Memory B cell (primary cell): ENCODE measurements at places on chromosomes 4 and X.

DNA sequence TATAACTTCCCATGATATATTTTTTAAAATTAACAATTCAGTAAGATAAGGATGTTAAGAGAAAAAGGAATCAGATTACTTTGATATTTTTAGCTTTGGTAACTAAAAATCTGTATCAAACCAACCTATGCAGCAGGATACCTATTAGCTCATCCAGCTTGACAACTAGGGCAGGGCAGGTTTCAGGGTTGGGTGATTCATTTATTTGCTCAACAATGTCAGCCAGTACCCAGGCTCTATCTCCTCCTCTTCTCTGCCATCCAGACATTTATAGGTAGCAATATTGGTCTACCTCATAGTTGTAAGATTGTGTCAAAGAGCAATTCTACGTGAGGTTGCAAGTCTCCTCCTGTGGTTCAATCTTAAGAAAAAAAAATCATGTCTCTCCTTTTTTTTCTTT lies 421.9 kb downstream of the ANKRD50 start:
- H3K27ac ChIP-seq: no peak overlapping the region
- no peaks in the 10 kb centered on the region for H3K36me3 ChIP-seq
- H3K4me3 ChIP-seq: no peak overlapping the region
- no peak for DNase-seq
- H3K4me1 ChIP-seq: no peaks in the 10 kb centered on the region

- H3K4me3 ChIP-seq: no peak overlapping the region
- no peak overlapping the region for H3K27ac ChIP-seq
- H3K36me3 ChIP-seq: no peaks in the 10 kb centered on the region
These were observed 108.1 kb downstream of the ATG4A start for GRCh38 chrX:108199691-108200090.

DNA sequence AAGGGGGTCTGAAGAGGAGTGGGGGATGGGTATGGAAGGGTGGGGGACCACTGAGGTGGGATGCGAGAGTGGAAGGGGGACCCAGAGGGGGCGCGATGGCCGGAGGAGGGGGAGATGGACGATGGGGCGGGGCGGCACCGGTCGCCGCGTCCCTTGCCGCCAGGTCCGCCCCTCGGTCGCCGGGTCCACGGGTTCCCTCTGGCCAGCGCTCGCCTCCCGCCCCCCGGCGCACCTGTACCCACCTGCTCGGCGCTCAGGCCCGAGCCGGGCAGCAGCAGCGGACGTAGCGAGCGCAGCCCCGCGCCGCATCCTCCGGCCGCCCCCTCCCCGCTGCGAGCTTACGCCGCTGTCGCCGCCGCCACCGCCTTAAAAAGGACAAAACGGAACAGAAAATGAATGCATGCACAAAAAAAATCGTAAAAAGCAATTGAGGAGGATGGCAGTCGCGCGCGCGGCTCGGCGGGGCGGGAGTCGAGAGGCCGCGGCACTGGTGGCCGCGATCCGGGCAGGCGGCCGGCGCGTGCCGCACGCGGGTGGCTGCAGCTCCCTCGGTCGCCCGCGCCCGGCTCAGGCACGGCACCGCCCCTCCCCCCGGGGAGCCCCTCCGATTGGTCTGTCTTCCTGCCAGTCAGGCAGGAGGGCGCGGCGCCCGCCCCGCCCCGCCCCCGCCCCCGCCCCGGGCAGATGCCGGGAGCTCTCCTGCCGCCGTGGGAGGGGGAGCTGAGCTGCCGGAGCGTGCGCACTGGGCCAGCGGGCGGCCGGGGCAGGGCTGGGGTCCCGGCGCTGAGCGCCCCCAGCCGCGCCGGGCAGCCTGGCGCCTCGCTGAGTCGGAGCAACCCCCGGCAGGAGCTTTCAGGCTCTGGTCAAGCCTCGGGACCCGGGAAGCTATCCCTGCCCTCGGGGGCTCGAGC lies at the start of gene JAKMIP1:
Gene JAKMIP1 (minus strand): TSS at position 539 of the 911 bp plus-strand sequence. CDS start 87,699 bp downstream, outside the sequence.
- H3K27ac ChIP-seq: no peak within 1 kb of the TSS
- H3K4me1 ChIP-seq: peaks cover 18% of the 10 kb centered on the region
- peak within 1 kb of the TSS; percentile 85 for H3K4me3 ChIP-seq
- no peaks in the 10 kb centered on the region for H3K36me3 ChIP-seq
- DNase-seq: peak; percentile 62

DNA sequence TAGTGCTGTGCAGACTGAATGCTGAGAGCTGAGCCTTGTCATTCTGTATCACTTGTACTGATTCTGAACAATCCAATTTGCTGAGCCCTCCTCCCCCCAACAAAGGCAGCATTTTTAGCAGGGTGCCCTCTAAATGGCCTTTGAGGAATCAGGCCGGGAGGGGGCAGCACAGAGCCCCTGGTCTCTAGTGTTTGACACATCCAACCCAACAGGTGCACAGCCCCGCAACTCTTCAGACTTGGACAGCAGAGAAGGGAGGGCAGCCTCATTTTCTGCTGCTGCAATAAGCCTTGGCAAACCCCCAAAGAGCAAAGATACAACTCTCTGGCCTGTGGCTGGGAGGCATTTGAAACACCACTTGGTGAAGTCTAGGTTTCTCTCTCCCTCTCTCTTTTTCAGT lies 3.4 kb downstream of the ATP1B4 start:
- H3K27me3 ChIP-seq: peaks cover 4% of the 10 kb centered on the region
- no peak overlapping the region for H3K27ac ChIP-seq
- no peaks in the 10 kb centered on the region for H3K36me3 ChIP-seq
- peaks cover 2% of the 10 kb centered on the region for H3K4me1 ChIP-seq
- H3K4me3 ChIP-seq: no peak overlapping the region

DNA sequence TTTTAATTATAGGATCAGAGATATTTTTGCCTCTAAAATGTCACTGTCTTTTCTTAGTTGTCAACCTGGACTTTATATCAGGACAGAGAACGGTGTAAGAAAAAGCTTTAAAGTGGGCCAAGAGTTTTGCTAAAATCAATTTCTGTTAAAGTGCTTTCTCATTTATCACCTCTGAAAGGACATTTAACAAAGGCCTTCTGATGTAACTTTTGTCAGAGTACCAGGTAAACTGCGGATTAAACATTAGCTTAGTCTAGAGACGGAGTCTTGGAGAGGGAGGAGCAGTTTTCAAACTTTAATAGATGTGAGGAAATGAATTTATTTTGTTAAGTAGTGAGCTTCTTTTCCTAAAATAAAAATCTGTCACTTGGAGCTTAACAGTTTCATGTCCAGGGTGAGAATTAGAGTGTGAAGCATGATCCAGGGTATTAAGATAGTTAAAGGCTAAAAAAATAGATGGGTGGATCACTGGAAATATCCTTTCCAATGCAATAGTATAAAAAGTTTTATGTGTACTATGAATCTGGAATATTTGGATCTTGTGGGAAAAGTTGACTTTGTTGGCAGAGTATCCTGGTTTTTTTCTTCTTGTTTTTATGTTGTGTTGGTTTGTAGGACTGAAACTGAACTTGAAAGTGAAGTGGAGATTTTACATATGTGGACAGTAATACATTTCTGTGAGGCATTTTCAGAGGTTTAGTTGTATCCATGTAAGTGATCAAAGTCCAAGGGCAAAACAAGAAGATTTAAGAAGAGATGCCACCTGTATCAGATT lies 33.6 kb upstream of the BMPR1B start:
- peaks cover 3% of the 10 kb centered on the region for H3K4me1 ChIP-seq
- peaks cover 6% of the 10 kb centered on the region for H3K27me3 ChIP-seq
- H3K4me3 ChIP-seq: no peak overlapping the region
- H3K27ac ChIP-seq: no peak overlapping the region

GRCh38 chrX:153926858-153927671 lies 1.0 kb upstream of the ARHGAP4 start:
- H3K4me3 ChIP-seq: peak overlapping the region; percentile 93
- H3K27ac ChIP-seq: peak overlapping the region; percentile 96
- peaks cover 9% of the 10 kb centered on the region for H3K36me3 ChIP-seq
- peak; percentile 82 for DNase-seq
- H3K27me3 ChIP-seq: no peaks in the 10 kb centered on the region

- no peaks in the 10 kb centered on the region for H3K4me1 ChIP-seq
- H3K36me3 ChIP-seq: no peaks in the 10 kb centered on the region
- no peaks in the 10 kb centered on the region for H3K27me3 ChIP-seq
- DNase-seq: no peak
- H3K27ac ChIP-seq: no peak overlapping the region
- H3K4me3 ChIP-seq: no peak overlapping the region
These were observed 32.4 kb upstream of the MYOZ2 start for GRCh38 chr4:119103263-119103662.

DNA sequence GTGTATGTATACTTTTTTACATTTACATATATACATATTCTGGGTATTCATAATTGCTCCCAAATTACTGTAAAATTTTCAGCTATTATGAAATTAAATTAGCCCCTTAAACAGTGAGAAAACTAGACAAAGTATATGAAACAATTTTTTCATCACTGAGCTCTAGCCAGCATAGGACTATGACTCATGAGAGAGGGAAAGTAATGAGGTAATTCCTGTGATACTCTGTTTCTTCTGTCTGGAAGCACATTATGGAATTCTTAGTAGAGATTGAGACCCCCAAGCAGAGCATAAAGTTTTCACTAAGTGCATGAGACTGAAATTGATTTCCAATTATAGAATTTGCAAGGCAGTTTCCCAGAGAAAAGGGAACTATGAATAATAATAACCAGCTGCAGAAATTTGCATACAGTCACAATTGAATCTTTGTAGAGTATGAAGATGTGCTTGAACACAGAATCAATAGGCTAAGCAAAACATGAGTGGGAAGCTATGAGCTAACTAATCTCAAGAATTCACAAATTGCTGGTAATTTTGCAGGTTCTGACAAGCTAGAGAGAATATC lies 779.3 kb downstream of the ARAP2 start:
- H3K4me3 ChIP-seq: no peak overlapping the region
- DNase-seq: no peak
- H3K27me3 ChIP-seq: no peaks in the 10 kb centered on the region
- no peak overlapping the region for H3K27ac ChIP-seq
- H3K36me3 ChIP-seq: no peaks in the 10 kb centered on the region

DNA sequence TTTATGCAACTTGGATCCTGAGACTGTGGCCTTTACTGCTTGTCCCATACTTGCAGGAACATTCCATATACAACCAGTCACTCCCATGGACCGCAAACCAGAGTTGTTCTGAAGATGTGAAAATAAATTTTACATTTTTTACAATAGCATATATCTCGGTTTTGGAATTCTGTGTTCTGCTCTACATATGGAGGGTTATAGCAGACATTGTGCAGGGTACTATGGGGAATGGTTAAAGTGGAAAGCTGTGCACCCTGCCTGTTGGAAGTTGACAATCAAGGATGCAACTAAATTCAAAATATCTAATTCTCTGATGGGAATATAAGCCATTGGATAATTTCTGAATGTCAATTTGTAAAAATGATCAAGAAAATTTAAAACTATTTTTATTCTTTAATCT lies 603.3 kb downstream of the RAB28 start:
- H3K27ac ChIP-seq: no peak overlapping the region
- H3K27me3 ChIP-seq: no peaks in the 10 kb centered on the region
- H3K4me1 ChIP-seq: no peaks in the 10 kb centered on the region
- H3K4me3 ChIP-seq: no peak overlapping the region
- H3K36me3 ChIP-seq: no peaks in the 10 kb centered on the region
